Occipital lobe (tissue), 3 donors: ENCODE measurements at places on chromosomes 16 and 17.
A peak's percentile ranks its signal among the peaks of the same experiment; 100 is the strongest.

- no peak for DNase-seq
Observed at GRCh38 chr16:3578121-3578520, 918 bp upstream of the NLRC3 start.

- no peak for DNase-seq
Observed at GRCh38 chr17:65261682-65262636, 124.8 kb downstream of the RGS9 start.

- no peak for DNase-seq
Observed at GRCh38 chr16:88616320-88616719, 22.1 kb upstream of the IL17C start.

DNA sequence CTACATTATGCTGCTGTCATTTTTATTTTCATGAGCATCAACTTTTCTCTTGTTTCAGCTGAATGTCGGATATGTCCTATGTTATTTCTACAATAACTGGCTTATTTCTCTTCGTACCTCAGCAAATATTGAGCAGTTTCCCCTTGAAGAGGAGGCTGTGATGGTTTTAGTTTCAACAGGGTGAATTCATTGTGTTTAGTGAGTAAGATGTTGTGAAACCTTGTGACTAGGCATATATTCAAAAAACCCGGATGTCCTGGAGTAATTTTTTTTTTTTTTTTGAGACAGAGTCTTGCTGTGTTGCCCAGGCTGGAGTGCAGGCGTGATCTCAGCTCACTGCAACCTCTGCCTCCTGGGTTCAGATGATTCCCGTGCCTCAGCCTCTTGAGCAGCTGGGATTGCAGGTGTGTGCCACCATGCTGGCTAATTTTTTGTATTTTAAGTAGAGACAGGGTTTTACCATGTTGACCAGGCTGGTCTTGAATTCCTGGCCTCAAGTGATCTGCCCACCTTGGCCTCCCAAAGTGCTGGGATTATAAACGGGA lies 11.1 kb downstream of the CPD start:
- no peak for DNase-seq

- no peak for DNase-seq
Observed at GRCh38 chr16:143047-143446, 4.6 kb upstream of the NPRL3 start.

- peak; percentile 6 for DNase-seq
Observed at GRCh38 chr16:20611350-20611902, 35.3 kb upstream of the ACSM2B start.

DNA sequence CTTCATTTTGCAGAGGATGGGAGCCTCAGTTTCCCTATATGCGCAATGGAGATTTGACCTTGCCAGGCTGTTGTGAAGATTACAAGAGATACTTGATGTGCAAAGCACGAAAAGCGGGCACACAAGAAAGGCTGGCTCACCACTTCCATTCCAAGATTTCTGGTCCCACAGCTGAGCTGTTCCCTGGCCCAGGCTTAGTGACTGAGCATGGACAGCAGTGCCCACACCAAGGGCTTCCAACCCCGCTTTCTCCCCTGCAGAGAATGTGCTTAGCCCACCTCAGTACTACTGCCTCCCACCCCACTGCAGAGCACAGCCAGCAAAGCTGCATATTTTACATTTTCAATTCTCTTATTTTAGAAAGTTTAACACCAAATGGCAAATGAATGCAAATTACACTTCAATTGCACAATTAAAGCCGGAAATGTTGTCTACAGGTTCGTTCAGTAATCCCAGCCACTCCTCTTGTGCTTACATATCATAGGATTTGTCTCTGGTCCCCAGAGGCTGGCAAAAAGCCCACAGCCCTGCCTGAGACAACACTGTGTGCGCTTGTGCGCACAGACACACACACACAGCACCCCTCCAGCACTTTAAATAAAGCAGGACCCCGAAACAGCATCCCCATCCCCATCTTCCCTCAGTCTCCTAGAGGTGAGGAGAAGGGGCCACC lies 51.8 kb downstream of the VAC14 start:
- DNase-seq = no peak

- peak; percentile 95 for DNase-seq
Observed at GRCh38 chr17:79839356-79840268, at the start of gene CBX4. Gene CBX4, minus strand, starts transcription at chr17:79839440. Its CDS starts 189 bp downstream, at chr17:79839251.

- DNase-seq = no peak
Observed at GRCh38 chr16:27355610-27356009, 41.8 kb downstream of the IL4R start.

DNA sequence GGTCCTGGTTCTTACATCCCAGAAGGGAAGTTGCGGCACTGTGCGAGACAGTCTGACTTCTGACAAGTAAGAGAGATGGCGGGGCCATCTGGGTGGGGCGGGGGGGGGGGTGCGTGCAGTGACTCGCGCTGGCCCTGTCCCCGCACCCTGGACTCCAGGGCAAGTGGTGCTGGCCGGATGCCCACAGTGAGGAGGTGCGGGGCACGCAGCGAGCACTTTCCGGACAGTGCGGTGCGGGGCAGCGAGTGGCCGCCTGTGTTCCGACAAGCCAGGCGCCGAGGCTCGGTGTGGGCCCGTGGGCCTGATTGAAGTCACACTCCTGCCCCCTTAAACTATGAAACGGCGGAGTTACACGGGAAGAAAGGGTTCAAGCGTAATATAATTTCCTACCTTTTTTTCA lies 106.4 kb downstream of the BANP start:
- no peak for DNase-seq
